ENCODE measurements at places on chromosomes 6 and 20.

DNA sequence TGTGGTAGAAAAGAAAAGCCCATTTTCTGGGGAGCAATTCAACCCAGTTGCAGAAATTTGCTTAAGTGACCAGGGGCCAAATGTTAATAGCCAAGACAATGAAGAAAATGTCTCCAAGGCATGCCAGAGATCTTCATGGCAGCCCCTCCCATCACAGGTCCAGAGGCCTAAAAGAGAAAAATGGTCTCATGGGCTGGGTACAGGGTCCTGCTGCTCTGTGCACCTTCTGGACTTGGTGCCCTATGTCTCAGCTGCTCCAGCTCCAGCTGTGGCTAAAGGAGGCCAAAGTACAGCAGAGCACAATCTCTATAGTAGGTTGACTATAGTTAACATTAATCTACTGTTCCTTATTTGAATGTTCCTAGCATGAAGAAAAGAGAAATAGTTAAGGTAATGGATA, 44.7 kb downstream of the FRK start:
- DNase-seq, result no peak

DNA sequence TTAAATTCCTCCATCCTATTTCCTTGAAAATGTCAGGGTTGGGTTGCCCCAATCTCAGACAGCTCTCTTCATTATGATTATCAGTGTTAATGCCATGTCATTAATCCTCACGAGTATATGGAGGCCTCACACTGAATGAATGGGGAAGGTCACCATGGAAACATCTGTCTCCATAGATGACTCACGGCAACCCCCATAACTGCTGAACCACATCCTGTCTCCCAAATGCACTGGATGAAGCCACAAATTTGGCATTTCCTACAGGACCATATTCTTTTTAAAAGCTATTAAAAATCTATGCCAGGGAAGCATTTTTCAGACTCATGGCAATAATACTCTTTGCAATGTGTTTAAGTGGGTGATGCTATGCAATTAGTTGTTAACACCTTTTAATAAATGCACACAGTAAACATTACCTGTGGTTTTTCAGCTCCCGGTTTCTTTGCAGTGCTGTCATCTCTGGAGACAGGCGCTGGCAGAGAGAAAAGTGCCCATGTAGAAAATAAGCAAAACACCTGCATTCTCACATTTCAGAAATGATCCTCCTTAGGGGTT, 80.1 kb upstream of the PTPRK start:
- peak; percentile 86 for DNase-seq

DNA sequence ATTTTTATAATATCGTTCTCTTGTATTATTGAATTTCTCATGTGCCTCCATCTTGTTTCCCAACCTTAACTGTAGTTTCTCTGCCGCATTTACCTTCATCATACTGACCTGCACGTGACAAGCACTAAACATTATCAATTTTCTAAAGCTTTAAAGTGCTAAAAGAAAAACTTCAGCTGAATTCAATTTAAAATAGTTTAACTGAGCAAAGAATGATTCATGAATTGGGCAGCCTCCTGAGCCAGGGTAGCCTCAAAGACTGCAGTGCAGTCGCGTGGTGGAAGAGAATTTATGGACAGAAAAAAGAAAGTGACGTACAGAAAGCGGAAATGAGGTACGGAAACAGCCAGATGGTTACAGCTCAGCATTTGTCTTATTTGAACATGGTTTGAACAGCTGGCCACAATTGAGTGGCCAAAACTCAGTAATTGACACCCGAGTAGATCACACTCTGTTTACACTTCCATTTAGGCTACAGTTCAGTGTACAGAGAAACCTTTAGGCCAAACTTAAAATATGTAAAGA, 4.2 kb upstream of the ZDHHC14 start:
- DNase-seq, result peak; percentile 27

GRCh38 chr6:42434237-42434636, 17.5 kb downstream of the TRERF1 start:
- DNase-seq, result no peak

DNA sequence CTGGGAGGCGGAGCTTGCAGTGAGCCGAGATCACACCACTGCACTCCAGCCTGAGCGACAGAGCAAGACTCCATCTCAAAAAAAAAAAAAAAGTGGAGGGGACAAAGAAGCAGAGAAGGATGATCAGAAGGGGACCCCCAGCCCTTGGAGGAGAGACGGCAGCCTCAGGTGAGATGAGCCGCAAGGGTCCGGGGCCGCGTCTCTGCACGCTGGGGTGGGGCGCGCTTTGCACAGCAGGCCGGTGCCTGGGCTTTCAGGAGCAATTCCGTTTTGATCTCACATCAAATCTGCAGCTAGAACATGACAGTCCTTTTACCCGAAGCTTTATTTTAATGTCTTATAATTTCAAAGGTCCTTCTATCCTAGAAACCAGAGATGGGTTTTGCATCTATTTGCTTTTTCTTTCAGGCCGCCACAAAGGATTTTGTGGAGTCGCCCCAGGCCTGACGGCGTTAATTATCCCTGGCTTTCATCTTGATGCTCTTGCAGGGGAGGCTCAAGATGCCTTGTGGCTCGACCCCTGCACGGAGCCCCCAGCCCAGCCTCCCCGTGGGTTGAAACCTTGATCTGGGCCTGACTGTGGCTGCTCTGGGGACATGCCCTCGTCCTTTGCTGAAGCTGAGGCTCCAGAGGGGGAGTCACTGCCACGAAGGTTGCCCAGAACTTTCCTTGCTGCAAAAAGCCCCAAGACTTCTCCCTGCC, 17.3 kb downstream of the HRH3 start:
- no peak for DNase-seq

GRCh38 chr6:45199554-45199953, 128.6 kb upstream of the RUNX2 start:
- no peak for DNase-seq

DNA sequence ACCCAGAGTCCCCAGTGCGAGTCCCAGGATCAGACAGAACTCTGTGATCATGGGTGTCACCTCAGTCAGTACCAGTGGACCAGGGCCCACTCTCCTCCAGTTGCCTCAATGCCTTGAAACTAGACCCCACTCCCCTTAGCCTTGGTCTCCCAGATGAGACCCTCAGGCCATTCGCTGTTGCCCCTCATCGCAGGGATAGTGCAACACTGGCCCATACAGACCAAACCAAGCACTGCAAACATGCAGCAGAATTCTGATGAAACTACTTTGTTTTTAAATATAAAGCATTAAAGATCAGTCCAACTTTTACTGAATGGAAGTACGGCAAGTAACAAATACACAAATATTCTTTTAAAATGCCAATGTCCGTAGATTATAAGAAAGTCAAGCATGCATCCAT, 101.2 kb upstream of the NT5E start:
- no peak for DNase-seq

DNA sequence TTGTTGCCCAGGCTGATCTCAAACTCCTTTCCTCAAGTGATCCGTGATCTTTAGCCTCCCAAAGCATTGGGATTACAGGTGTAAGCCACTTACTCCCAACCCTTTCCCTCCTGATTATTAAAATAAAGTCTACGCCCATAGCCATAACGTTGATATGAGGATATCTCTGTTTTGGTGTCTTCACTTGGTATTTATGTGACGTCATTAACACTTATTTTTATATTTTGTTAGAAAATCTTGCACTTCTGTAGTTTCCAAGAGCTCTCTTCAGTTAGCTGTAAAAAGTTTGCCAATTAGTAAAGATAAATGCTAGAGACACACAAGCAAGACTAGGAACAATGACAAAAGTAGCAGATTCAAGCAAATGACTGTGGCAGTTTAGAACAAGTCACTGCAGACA, 115.6 kb upstream of the HSF2 start:
- no peak for DNase-seq

GRCh38 chr20:34112600-34113101, 608 bp upstream of the EIF2S2 start:
- peak; percentile 4 for DNase-seq

GRCh38 chr6:166597711-166598440, 11.4 kb upstream of the RAMACL start:
- DNase-seq, result no peak

DNA sequence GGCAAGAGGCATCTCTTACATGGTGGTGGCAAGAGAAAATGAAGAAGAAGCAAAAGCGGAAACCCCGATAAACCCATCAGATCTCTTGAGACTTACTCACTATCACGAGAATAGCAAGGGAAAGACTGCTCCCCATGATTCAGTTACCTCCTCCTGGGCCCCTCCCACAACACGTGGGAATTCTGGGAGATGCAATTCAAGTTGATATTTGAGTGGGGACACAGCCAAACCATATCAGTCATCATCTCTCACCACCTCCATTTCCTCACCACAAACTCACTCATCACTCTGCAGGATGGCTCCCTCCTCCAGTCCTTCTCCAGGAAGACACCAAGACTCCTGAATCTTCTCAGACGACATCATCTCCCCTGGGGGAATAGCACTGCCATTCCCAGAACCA, 25.8 kb upstream of the SLC16A10 start:
- no peak for DNase-seq

DNA sequence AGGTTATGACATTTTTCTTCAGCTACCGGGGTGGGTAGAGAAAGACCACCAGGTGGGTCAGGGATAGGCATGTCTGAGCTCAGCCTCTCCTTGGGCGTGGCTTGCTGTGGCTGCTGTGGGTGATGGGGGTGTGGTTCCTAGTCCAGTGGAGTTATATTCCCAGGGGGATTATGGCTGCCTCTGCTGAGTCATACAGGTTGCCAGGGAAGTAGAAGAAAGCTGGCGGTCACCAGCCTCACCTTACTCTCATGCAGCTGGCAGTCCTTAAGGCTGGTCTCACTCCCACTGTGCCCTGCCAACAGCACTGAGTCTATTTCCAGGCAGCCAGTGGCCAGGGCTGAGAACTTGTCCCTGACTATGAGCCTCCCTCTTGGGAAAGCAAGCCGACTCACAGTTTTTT, 130.0 kb downstream of the SCP2D1 start:
- no peak for DNase-seq

GRCh38 chr6:124432620-124433019, 529.6 kb upstream of the RNF217 start:
- no peak for DNase-seq

DNA sequence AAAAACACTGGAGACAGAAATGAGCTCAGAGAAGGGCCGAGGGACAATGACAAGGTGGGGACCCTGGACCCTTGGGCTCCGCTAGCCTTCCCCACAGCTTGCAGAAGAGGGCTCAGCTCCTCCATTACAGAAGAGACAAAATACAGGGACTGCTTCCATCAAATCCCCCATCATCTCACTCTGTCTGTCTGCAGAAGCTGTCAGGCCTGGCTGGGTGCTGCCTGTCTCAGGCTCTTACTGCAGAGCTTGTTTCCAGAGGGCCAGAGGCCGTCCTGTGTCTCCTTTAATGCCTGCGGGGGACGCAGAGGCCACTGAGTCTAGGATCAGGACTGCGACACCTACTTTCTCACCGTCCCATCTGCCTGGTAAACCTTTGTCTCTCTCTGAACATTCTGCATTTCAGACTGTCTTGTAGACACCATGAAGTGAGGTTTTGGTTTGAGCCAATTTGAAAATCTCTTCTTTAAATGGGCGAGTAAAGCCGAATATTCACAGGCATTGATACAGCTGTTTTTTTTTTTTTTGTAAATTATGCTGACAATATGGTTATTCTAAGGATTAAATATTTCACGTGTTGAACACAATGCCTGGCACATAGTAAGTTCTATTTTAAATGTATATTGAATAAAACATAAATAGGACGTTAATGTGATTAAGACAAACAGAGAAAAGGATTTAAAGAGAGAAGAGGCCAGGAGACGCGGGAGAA, 28.3 kb downstream of the RNASET2 start:
- no peak for DNase-seq

DNA sequence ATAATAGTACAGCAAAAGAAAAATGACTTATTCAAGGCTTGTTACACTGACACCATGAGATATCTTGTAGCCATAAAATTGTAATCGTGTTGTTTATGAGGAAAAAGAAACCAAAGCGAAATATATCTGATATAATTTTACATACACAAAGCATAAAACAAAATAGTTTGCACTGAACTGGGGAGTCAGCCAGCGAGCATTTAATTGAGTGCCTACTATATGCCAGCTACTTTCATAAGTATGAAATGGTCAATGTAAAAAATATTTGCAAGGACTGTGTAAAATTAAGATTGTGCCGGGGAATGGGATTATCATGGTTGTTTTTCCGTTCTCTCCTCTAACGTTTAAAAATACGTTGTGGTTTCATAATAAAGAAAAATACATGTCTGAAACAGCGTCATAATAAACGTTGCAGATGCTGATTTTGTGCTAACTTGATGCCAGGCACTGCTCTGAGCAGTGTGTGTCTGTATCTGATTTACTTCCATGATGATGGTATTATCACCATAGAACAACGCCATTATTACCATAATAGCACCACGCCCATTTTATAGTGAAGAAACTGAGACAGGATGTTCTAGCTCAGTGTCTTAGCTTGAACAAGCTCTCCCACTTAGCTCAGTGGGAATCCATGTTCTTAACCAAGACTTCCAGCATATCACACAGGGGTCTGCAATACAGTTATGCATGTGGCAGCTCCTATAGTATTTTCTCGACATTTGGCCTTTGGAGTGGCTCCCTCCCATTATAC, 144.6 kb downstream of the BCAS1 start:
- DNase-seq, result no peak

DNA sequence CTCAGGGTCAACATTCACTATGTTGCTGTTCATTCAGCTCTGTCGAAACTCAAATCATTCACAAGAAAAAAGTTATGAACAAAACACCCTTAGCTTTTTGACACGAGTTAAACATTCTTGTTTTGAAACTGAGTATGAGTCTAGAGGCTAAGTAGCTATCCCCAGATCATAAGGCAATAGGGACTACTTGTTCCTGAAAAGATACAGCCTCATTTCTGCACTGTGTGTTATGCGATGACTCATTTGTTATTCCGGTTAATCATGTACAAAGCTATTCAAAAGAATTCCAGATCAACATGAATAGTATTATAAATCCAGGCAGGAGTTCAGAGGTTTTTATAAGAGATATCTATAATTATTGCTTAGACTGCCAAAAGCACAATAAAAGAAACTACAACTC, 908.0 kb downstream of the QKI start:
- peak; percentile 23 for DNase-seq

DNA sequence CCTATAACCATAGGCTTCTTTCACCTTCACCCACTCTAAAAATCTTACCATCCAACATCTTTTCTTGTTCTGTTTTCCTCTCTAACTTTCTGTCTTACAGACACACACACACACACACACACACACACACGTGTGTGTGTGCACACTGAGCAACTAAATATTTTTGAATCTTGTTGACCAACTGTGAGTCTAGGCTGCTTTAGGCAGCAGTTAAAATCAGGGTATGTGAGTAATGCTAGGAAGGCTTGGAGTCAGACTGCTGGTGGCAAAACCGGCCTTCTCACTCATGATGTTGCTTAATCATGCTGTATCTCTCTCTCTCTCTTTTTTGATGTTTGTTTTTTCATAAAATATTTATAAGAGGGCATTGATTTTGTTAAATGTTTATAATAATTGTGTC, 103.1 kb upstream of the TBX18 start:
- DNase-seq, result peak; percentile 88

DNA sequence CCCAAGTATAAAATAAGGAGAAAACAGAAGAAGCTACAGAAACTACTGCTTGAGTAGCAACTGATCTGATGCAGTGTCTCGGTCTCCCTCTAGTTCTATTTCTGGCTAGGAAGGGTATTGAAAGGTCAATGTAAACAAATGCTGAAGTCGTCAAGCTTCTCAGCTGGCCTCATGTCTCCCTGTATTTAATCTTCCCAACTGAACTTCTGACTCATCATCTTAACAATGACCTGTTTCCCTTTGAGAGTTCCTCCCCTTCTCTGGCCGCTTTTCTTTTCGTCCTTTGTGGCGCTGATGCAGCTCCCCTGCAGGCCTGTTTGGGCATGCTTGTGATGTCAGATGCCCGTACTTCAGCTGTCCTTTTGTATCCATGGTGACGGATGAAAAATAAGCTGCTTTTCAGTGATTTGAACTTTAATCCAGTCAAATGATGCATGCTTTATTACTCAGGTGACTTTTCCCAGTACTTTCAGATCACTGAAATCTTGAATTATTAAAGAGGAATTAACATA, 7.8 kb upstream of the LCA5 start:
- DNase-seq, result peak; percentile 98
